Brain (organoid and tissue), 16 donors: ENCODE measurements at places on chromosomes 16 and 17. TPM values are rescaled to one million over a fixed set of nuclear protein-coding genes. Genes with fewer than 3 reads are reported as not detected.

Gene CHST6
- polyA plus RNA-seq: 6.1 TPM

Gene STX1B
- 38.2 TPM for polyA plus RNA-seq

Gene CSF3
- 0.25 TPM for polyA plus RNA-seq

Gene CES5A
- not detected for polyA plus RNA-seq

Gene BEAN1
- 6.1 TPM for polyA plus RNA-seq

Gene CD300A
- 3.5 TPM for polyA plus RNA-seq

Gene WFDC1
- 4.8 TPM for polyA plus RNA-seq

Gene ABCC6
- polyA plus RNA-seq: 0.51 TPM

Gene PRCD
- polyA plus RNA-seq: 9.9 TPM

Gene VAT1L
- polyA plus RNA-seq: 12.8 TPM

Gene ZNF750
- polyA plus RNA-seq: 0.31 TPM

Gene CLEC18A
- polyA plus RNA-seq: 6.7 TPM

Gene VAC14
- 76.0 TPM for polyA plus RNA-seq

Gene ETV4
- polyA plus RNA-seq: 1.3 TPM

Gene CRYBA1
- polyA plus RNA-seq: not detected

Gene DPEP1
- polyA plus RNA-seq: 0.59 TPM

Gene GNG13
- polyA plus RNA-seq: 3.6 TPM

Gene MT1G
- polyA plus RNA-seq: 101 TPM

Gene UBB
- polyA plus RNA-seq: 3,999 TPM

Gene KRT27
- not detected for polyA plus RNA-seq

Gene ACAP1
- polyA plus RNA-seq: 1.7 TPM

GRCh38 chr17:2965621-2966595 lies 97.5 kb downstream of the OR1D5 start:
- DNase-seq: no peak

GRCh38 chr16:54926166-54926838 lies 4.4 kb upstream of the IRX5 start:
- DNase-seq: peak; percentile 31

DNA sequence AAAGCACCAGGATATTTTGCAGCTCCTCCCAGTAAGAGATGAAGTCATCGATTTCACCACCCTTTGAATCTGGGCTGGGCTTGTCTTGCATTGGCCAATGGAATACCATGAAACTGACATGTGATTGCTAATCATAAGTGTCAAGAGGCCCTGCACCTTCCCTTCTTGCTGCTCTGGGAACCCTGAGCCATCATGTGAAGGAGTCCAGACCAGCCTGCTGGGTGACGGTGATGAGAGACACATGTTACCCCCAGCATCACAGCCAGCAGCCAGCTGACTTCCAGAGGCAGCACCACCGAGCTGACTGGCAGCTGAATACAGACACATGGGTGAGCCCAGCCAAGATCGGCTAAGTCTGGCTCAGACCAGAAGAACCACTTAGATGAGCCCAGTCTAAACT lies 43.6 kb upstream of the CACNG4 start:
- no peak for DNase-seq

DNA sequence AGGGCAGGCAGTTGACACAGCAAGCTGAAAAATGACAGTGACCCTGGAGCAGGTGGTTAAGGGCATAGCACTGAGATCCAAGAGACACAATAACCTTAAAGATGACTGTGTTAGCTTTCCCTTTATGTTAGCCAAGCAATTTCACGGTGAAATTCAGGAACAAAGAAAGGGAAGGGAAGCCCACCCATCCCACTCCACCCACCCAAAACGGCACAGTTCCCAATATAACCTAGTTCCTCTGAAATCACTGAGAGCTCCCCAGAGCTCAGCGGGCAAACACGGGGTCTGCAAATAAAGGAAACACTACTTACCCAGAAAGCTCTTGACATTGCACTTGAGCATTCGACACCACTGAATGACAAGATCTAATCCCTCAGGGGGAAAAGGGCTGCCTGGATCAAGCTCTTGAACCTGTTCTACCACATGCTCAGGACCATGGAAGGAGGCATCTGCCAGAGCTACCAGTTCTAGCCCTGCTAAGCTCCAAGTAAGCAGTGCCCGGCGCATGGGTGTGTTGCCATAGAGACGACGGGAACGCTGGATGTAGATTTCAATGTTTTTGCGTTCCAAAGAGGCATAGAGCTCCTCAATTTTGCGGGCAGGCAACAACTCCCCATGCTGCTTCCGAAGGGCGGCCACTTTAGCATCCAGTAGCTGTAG lies 10.6 kb downstream of the BLTP2 start:
- DNase-seq: no peak

GRCh38 chr16:74230126-74230525 lies 66.5 kb upstream of the PSMD7 start:
- no peak for DNase-seq

GRCh38 chr17:50297407-50297865 lies 23.2 kb downstream of the TMEM92 start:
- peak; percentile 86 for DNase-seq

- DNase-seq: no peak
Measured at GRCh38 chr16:61289141-61289540, 747.1 kb downstream of the CDH8 start.

- DNase-seq: no peak
Measured at GRCh38 chr17:34988644-34989043, 8.3 kb downstream of the LIG3 start.

DNA sequence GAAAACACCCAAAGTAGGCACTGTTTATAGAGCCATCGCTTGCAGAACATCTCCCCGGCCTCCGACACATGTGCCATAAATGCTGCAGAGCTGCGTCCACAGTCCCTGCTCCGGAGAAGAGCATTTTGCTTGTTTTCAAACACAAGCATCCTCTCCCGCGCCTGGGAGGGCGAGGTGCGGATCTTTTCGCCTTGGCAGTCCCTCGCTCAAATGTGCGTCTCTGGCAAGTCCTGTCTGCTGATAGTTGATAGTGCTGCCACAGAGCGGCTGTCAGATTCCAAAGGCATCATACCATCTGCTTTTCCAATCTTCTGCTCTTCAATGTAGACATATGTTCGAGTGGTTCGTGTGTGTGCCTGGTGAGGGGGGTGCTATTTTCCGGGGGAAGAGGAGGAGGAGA lies 603.7 kb downstream of the MAF start:
- peak; percentile 49 for DNase-seq

- no peak for DNase-seq
Measured at GRCh38 chr16:24721830-24722238, 7.6 kb upstream of the TNRC6A start.

DNA sequence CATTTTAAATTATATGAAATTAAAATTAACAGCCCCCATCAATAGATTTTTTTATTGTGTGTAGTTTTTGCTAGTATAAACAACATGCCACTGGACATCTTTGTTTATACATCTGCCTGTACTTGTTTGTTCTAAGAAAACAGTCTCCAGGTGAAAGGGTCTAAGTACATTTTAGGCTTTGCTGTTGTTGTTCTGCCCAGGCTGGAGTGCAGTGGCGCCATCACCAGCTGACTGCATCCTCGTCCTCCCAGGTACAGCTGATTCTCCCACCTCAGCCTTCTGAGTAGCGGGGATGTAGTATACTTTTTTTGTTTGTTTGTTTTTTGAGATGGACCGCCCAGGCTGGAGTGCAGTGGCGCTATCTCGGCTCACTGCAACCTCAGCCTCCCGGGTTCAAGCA lies 25.5 kb downstream of the C17orf58 start:
- DNase-seq: no peak

- DNase-seq: no peak
Measured at GRCh38 chr17:53912117-53912516, 89.4 kb downstream of the KIF2B start.

DNA sequence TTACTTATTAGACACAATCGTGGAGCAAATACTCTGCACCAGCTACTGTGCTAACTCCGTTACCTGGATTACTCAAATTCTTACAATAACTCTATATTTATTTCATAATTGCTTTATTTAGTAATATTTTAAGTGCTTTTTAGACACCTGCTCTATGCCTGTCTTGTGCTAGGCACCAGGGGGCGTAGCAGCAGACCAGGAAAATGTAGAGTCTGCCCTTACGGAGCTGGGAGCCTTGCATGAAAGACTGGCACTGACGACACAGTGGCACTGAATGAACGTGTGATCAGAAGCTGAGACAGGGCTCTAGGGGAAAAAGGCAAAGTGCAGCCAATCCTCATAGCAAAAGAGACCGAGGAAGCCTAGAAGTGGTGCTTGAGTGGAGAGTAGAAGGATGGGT lies 486.5 kb downstream of the CDH13 start:
- DNase-seq: peak; percentile 60

DNA sequence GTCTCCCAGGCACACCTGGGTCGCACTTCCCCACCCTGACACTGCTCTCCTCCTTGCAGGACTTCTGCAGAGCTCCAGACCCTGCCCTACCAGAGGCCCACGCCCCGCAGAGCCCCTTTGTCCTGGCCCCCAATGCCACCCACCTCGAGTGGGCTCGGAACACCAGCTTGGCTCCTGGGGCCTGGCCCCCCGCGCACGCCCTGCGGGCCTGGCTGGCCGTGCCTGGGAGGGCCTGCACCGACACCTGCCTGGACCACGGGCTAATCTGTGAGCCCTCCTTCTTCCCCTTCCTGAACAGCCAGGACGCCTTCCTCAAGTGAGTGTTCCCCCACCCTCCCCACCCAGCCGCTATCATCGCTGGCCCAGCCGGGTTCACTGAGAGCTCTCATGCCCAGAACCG lies 79.6 kb downstream of the MGAT5B start:
- no peak for DNase-seq

- DNase-seq: no peak
Measured at GRCh38 chr16:62253966-62254365, 217.7 kb upstream of the CDH8 start.

- no peak for DNase-seq
Measured at GRCh38 chr17:74198694-74199093, 4.8 kb upstream of the RPL38 start.

DNA sequence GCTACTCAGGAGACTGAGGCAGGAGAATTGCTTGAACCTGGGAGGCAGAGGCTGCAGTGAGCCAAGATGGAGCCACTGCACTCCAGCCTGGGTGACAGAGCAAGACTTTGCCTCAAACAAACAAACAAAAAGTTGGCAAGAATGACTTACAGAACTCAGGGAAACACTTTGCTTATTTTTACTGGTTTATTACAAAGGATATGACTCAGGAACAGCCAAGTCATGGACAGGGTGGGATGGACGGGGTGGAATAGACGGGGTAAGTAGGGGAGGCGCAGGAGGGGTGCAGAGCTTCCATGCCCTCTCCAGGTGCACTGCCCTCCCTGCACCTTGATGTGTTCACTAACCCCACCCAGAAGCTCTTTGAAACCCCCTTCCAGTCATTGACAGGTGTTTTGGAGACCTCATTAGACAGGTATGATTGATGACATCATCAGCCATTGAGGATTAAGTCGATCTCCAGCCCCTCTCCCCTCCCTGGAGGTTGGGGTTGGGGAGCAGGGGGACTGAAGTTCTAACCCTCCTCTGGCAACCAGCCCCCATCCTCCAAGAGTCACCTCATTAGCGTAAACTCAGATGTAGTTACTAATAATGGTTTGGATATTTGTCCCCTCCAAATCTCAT lies 41.3 kb upstream of the ZCCHC14 start:
- DNase-seq: no peak

- no peak for DNase-seq
Measured at GRCh38 chr16:68764862-68765261, 27.8 kb downstream of the CDH1 start.

GRCh38 chr17:60640503-60640902 lies 37.1 kb upstream of the BCAS3 start:
- DNase-seq: peak; percentile 14

- peak; percentile 76 for DNase-seq
Measured at GRCh38 chr17:67157732-67158639, 87.0 kb downstream of the HELZ start.

DNA sequence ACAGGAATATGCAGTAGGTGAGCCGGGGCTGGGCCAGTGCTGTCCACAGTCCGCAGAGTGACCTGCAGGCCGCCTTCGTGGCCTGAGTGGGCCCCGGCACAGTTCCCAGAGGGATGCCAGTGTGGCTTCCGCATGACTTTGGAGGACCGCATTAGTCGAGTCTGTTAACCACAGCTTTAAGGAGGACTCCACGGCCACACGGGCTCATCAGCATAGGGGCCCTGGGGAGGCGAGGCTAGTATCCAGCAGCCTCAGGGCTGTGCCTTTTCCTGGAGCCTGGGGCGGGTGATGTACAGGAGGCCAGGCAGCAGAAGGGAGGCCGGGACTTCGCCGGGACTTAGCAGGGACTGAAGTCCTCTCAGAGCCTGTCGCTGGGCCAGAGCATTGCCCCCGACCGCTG lies 13.2 kb downstream of the TSC2 start:
- DNase-seq: no peak

DNA sequence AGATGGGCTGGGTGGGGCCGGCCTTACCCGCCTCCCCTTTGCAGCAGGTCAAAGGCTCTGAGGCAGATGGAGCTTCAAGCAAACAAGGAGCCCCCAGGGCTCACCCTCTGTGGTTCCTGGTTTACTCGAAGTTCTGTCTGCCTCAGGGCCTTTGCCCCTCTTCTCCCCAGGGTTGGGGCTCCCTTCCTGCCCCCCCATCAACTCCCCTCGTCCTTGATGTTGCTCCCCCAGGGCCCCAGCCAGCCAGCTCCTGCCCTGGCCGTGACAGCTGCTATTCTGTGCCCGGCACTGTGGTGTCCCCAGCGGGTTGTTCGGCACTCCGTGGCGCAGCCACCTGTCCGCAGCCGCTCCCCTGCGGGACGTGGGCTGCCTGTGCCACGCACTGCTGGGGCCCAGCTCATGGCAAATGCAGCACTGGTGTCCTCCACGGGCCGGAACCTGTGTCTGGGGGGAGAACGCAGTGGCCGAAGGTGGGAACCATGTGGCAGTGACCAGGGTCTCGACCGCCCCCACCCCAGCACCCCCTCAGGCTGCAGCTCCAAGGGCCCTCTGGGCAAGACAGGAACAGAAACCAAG lies 4.3 kb upstream of the METRN start:
- no peak for DNase-seq

GRCh38 chr16:51757505-51757904 lies 606.4 kb upstream of the SALL1 start:
- no peak for DNase-seq

DNA sequence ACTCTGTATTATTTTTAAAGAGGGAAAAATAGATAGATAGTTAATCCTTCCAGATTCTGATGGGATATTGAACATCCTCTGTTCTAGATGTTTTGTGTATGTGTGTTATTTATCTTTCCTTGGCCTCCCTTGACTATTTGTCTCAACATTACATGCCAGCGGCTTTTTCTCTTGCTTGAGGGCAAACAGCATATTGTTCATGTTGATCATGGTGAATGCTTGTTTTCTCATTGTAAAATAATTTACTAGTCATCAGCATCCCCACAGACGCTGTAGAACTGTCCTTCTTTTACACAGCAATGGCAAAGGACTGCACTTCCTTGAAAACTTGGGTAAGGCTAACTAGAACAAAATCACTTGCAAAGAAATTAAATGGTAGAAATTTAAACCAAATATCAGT lies 1376.4 kb upstream of the GOT2 start:
- no peak for DNase-seq

DNA sequence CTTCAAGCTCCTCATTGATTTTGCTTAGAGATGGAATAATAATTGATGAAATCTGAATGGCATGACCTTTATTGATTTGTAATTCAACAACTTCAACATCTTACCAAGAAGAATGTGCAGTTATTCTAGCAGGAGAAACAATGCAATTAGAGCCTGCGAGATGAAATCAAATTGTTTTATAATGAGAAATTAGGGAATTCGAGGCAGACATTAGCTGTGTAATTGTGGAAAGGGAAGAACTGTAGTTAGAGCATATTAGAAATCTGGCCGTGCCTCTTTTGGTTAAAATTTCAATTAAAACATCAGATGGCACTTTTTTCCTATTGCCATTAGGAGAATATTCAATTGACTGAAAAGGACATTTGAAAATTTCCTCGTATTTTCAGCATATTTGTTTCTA lies 325.8 kb downstream of the WWOX start:
- peak; percentile 13 for DNase-seq

GRCh38 chr16:51306116-51306515 lies 155.0 kb upstream of the SALL1 start:
- no peak for DNase-seq
